Tibial nerve (tissue), 4 donors: ENCODE measurements at places on chromosomes 5 and 9. TPM values are rescaled to one million over a fixed set of nuclear protein-coding genes. Genes with fewer than 3 reads are reported as not detected.

- H3K36me3 ChIP-seq = no peaks in the 10 kb centered on the region
- no peak overlapping the region for H3K27ac ChIP-seq
- no peak for DNase-seq
Observed at GRCh38 chr5:132012371-132013005, 1.0 kb upstream of the ACSL6 start.

DNA sequence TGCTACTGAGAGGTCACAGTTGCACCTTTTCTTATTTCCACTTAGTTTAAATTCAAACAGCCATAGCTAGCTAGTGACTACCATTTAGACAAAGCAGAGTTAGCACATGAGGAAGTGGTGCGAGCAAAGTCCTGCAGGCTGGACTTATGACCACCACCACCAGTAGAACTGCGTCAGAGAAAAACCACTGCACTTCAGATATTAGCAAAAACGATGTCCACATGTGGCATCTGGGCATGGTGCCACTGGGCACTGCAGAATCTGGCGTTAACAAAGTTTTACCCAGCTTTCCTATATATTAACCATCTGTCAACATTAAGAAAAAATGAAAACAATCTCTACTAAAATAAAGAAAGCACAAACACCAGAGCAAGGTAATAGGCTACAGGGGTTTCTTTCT lies 80.1 kb downstream of the SPTLC1 start:
- H3K4me3 ChIP-seq = no peak overlapping the region
- DNase-seq = no peak
- H3K27me3 ChIP-seq = no peaks in the 10 kb centered on the region
- H3K4me1 ChIP-seq = no peaks in the 10 kb centered on the region
- H3K36me3 ChIP-seq = peaks cover 23% of the 10 kb centered on the region

DNA sequence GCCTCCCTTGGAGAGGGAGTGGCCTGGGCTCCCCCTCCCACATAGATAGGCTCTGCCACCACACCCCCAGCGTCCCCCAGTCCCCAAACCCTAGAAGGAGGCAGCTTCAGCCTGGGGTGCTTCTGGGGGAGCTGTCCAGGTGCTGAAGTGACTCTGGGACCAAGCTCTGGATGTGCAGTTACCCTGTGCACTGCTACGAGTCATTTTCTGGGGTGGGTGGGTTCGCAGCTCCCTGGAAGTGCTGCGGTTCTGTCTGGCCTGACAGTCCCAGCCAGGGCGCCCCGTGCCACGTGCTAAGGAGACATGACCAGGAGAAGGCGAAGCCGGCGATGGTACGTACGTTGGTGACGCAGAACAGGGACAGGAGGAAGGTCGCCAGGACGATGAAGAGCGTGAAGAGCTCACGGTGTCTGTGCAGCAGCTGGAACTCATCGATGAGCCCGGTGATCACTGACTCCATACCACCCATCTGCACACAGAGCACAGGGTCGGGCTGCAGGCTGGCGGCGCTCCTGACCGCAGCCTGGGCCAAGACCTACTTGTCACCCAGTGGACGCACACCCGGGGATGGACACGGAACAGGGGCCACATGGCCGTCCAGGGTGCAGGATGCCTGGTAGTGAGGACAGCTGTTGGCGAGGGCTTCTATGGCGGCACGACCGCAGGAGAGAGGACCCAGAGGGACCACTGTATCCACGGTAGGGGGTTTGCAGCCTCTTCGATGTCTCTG lies 35.7 kb downstream of the SLC6A3 start:
- no peak for DNase-seq
- H3K4me1 ChIP-seq = no peaks in the 10 kb centered on the region
- no peak overlapping the region for H3K27ac ChIP-seq

- H3K4me3 ChIP-seq = no peak overlapping the region
- no peaks in the 10 kb centered on the region for H3K27me3 ChIP-seq
- no peaks in the 10 kb centered on the region for H3K4me1 ChIP-seq
Observed at GRCh38 chr9:7117676-7118561, 360.1 kb downstream of the KDM4C start.

GRCh38 chr9:33265211-33265865 lies 489 bp downstream of the CHMP5 start:
- H3K27ac ChIP-seq = peak overlapping the region; percentile 83
- no peak for DNase-seq
- H3K36me3 ChIP-seq = no peaks in the 10 kb centered on the region
- H3K4me1 ChIP-seq = peaks cover 40% of the 10 kb centered on the region
- H3K4me3 ChIP-seq = peak overlapping the region; percentile 98

GRCh38 chr9:81609782-81610739 lies 79.3 kb downstream of the TLE1 start:
- no peak for DNase-seq
- H3K27ac ChIP-seq = peak overlapping the region; percentile 90
- no peaks in the 10 kb centered on the region for H3K27me3 ChIP-seq
- H3K4me3 ChIP-seq = no peak overlapping the region
- H3K4me1 ChIP-seq = peaks cover 16% of the 10 kb centered on the region

- no peak overlapping the region for H3K27ac ChIP-seq
- no peaks in the 10 kb centered on the region for H3K36me3 ChIP-seq
- no peaks in the 10 kb centered on the region for H3K4me1 ChIP-seq
- no peaks in the 10 kb centered on the region for H3K27me3 ChIP-seq
- no peak for DNase-seq
Observed at GRCh38 chr5:106163233-106163632, 1507.5 kb downstream of the EFNA5 start.

Gene ENTPD2
- 16.1 TPM for total RNA-seq

Gene PPIC
- total RNA-seq = 14.1 TPM

Gene SHC3
- total RNA-seq = 2.9 TPM
